ENCODE measurements at places on chromosomes 2 and 18. TPM values are rescaled to one million over a fixed set of nuclear protein-coding genes. Genes with fewer than 3 reads are reported as not detected.

The FSHR gene
- total RNA-seq = not detected

The TUBA3E gene
- total RNA-seq = not detected

The DNAJC5G gene
- not detected for total RNA-seq

The NYAP2 gene
- not detected for total RNA-seq

The PRKCE gene
- total RNA-seq = 8.6 TPM

The ANTXR1 gene
- 112 TPM for total RNA-seq

The ANKRD30BL gene
- total RNA-seq = not detected

The APOB gene
- not detected for total RNA-seq

The IL36G gene
- 0.10 TPM for total RNA-seq

The NAGK gene
- total RNA-seq = 57.4 TPM

The SERPINB11 gene
- not detected for total RNA-seq

The KYNU gene
- total RNA-seq = 380 TPM

The UGT1A9 gene
- total RNA-seq = 4.7 TPM

The UNC80 gene
- not detected for total RNA-seq

Measured in A549 treated with CpdA at 1 μM for 4 hours (cell line).